RWPE2 (cell line): ENCODE measurements at places on chromosomes 12 and 14.

DNA sequence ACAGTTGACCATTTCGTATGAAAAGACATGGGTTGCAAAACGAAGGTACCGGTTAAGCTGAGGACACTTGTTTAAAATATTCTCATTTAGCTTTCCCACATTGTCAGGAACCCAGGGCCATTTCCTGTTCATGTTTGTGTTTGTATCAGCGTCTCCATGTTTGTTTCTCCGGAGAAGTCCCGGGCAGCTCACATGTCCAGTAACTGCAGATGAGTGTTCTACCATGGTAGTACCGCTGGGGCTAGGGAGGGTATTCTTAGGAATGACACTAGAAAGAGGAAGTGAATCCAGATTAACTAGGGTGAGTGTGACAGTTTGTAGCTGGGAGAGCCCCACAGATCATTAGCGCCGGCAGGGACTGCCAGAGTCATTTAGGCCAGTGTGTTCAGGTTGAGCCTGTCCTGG lies 50.0 kb upstream of the EVL start:
- no peak for DNase-seq

DNA sequence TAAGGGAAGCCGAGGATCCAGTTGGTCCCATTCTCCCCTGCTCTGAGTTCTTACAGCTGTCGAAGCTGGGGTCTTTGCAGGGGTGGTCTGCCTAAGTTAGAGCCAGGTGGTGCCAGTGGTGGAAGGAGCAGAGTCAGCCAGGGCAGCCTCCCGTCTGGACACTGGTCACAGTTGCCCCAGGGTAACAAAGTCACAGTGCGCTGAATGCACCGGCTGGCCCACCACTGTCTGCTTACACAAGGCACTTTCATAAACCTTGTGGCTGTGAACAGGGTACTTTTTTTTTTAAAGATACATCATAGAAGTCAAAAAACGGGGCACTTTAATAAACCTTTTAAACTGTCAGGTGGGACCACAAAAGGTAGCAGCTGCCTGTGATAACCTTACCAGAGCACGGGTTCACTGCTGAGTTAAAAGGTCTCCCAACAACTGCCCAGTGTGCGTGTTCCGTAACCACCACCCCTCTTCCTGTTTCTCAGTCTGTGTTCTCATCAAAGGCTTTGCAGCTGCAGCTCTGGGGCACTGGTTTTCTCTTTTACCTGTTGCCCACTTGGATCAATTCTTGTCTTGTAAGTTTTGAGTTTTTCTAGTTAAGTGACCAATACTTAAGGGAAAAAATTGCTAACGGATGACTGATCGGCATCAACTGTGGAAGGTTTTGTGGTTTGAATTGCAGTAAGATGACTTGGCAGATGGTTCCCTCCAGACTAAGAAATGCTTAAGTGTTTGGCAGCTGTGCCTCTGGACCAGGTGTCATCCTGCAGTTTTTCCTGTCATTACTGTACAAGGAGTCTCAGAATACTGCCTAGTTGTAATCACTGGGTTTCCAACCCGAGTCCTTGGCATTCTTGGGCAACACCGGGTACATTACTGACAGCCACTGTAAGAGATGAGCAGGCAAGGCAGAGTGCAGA lies 55.9 kb downstream of the DYNC1H1 start:
- no peak for DNase-seq

- DNase-seq: no peak
Observed at GRCh38 chr12:12909995-12910420, 18.6 kb downstream of the GPRC5A start.

- no peak for DNase-seq
Observed at GRCh38 chr12:5520831-5521230, 88.9 kb downstream of the NTF3 start.

DNA sequence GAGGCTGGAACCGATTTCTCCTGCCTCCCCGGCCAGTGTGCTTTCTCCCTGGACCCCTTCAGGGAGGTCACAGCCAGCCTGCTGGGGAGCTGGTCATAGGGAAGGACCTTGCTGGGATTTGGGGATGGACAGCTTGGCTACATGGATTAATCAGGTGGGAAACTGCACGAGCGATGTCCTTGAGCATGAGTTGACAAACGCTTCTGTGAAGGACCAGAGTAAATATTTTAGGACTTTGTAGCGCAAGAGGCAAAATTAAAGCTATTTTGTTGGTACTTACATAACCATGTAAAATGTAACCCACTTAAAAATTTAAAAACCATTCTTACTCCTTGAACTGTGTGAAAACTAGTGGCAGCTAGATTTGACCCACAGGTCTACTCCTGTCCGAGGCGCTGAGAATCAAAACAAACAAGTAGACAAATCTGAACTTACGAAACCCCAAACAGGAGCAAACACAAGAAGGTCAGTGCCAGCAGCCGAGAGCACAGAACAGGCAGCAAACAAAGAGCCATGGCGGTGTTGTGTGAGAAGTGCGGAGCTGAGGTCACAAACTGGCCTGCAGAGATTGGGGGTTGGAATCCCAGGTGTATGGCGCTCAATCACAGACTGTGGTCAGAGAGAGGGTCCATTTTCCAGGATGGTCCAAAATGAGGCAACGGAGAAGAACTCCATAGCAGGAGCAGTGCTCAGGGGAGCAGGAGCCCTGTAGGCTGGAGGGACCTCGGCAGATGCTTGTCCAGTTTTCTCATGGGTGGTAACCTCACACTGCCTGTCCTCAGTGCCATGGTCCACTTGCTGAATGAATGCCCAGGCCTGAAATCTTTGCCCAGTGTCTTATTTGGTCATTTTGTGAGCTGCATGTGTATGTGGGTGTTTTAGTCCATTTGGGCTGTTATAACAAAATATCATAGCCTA lies 79.2 kb upstream of the CLMN start:
- no peak for DNase-seq

GRCh38 chr14:104315169-104315568 lies 176.8 kb downstream of the KIF26A start:
- no peak for DNase-seq

- DNase-seq: no peak
Observed at GRCh38 chr12:44618946-44619345, 257.2 kb downstream of the NELL2 start.

DNA sequence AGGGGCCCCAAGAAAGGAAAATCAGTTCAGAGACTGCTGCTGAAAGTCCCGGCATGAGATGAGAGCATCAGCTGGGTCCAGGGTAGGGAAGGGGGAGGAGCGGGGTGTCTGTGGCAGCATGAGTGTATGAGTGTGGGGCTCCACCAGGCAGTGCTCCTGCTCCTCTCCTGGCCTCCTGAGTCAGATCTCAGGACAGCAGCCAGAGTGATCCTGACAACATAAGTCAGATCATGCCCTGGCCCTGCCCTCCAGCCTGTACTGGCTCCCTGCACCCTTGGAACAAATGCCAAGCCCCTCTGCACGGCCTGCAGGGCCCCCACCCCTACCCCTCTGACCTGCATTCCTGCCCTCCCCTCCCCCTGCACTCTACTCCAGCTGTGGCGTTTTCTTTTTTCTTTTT lies 24.2 kb upstream of the LRP1-AS start:
- DNase-seq: no peak

- no peak for DNase-seq
Observed at GRCh38 chr12:85855305-85855704, 18.8 kb upstream of the NTS start.

GRCh38 chr14:51331486-51332367 lies 91.7 kb downstream of the TMX1 start:
- no peak for DNase-seq

DNA sequence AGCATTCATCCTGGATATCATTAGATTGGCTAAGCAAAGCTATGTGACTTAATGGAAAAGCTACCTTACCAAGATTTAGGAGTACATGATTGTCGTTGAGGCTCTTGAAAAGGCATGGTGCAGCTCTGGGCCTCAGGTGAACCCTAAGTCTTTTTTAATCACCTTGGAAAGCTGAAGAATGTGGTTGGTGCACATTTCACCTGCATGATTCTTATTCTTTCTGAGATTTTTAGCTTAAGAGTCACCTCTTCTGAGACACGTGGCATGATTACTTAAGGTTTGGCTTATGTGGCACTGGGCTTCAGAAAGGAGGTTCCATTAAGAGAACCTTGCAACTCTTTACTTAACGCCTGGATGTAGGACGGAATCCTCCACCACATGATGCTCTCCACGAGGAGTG lies 498.5 kb downstream of the TMEM117 start:
- DNase-seq: no peak

GRCh38 chr14:89625244-89625713 lies 208.2 kb upstream of the FOXN3 start:
- no peak for DNase-seq

DNA sequence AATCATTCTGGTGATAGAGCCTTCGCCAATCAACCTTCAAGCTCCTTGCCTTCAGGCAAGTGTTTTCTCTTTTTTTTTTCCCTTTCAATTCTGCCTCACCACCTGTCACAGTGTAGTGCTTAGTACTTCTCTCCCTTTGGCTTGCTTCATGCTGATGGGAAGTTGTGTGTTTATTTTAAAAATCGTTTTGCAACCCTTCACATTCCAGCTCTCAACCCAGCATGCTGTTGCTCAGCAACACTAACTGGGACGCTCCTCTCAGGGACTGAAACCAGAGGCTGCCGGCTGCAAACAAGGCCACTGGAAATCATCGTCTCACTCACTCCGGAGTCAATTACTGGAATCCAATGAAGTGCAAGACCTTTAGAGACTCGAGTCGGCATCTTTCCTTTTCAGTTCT lies 342.7 kb downstream of the PRKD1 start:
- no peak for DNase-seq

- DNase-seq: no peak
Observed at GRCh38 chr12:1439687-1440086, 154.7 kb downstream of the FBXL14 start.

GRCh38 chr14:102544046-102544746 lies 34.6 kb upstream of the ANKRD9 start:
- no peak for DNase-seq

DNA sequence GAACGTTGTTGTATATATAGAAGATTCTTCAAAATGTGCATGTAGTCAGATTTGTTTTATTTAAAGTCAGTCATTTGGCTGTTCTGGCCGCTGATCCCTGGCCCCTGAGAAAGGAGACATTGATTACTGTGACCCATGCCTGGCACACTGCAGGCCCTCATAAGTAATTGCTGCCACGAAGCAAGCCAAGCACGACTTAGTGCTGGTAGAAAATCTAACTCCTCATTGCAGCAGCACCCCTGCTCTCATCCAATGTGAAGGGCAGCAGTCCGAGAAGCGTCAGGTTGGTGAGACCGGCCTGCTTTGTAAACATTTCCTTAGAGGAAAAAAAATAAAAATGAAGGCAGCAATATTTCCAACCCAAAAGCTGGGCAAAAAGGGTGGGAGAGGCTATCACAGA lies 22.8 kb upstream of the TMTC2 start:
- no peak for DNase-seq

GRCh38 chr12:100302081-100302480 lies 35.1 kb downstream of the SCYL2 start:
- no peak for DNase-seq

DNA sequence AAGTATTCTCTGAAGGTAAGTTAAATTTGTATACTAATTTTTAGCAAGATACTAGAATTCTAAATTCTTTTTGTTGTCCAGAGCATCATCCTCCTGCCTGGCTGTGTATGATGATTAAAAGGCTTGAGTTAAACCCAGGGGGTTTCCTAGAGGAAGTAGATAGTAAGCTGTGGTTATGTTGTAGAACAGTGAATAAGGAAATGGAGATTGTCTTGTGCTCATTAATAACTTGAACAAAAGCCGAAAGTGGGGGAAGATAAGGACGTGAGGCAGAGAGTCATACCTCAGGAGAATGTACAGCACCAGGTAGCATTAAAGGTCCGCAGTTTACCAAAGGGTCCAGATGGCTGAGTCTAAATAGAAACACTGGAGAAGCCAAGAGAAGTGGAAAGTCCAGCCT lies 42.0 kb downstream of the CKB start:
- no peak for DNase-seq

DNA sequence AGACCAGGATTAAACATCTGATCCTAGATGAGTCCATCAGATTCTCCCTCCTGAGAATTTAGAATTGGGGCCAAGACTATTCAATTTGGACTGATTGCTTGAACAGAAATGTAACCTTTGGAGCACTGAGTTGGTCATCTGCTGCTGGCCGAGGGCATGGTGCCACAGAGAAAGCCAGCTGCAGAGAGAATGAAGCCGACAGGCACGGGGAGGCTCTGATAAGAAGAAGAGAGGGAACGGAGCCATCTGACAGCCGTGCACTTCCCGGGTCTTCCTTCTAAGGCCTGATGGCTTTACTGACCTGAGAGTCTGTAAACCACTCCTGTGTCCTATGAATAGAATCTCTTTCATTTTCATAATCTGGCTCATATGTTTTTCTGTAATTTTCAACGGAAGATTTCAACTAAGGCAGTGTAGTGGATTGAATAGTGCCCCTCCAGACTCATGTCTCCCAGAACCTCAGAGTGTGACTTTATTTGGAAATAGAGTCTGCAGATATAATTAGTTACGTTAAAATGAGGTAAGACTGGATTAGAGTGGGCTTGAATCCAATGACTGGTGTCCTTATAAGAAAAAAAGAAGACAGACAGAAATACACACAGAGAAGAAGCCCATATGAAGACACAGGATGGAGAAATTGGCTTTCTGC lies 39.1 kb upstream of the FRS2 start:
- no peak for DNase-seq

GRCh38 chr12:29762637-29763300 lies 21.0 kb downstream of the TMTC1 start:
- DNase-seq: no peak

DNA sequence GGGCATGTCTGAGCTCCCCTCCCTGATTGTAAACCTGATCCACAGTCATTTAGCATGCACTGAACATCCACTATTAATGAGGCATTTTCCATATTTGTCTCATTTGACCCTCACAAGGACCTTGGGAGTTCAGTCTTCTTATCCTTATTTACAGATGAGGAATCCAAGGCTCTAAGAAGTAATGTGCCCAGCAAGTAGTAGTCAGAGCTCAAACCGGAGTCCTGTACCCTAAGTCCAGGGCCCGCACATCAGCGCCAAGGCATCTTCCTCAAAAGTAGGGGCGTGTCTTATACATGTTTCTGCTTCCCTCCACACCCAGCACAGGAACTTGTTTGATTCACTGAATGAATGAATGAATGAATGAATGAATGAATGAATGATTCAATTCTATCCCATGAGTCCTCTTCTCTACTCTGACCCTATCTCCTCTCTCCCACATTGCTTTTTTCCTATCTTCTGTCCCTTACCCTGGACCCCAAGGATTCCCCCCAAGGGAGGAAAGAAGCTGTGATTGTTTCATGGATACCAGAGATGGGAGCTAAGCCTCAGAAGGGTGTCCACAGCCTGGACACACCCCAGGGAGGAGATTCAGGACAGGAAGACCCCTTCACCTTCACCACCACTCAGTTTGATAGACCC lies 21.8 kb upstream of the KRT8 start:
- DNase-seq: no peak
